ENCODE measurements at places on chromosomes 5 and 9.

DNA sequence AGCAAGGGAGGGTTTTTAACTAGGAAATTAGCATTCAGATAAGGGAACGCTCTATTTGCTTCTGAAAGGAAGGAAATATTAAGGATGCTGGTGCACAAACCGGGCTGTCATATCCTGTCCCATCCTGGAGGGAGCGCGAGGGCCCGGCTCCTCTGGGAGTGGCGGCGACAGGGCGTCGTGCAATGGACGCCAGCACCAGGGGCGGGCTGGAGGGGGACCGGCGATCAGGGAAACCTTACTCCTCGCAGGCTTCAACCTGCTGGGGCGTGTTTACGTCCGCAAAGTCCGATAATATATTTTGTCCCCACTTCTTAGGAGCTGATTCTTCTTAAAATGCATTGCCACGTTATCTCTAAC lies 197.1 kb upstream of the TBCA start:
- no peak for DNase-seq

- DNase-seq, result no peak
Measured at GRCh38 chr5:153147891-153148623, 342.4 kb upstream of the GRIA1 start.

DNA sequence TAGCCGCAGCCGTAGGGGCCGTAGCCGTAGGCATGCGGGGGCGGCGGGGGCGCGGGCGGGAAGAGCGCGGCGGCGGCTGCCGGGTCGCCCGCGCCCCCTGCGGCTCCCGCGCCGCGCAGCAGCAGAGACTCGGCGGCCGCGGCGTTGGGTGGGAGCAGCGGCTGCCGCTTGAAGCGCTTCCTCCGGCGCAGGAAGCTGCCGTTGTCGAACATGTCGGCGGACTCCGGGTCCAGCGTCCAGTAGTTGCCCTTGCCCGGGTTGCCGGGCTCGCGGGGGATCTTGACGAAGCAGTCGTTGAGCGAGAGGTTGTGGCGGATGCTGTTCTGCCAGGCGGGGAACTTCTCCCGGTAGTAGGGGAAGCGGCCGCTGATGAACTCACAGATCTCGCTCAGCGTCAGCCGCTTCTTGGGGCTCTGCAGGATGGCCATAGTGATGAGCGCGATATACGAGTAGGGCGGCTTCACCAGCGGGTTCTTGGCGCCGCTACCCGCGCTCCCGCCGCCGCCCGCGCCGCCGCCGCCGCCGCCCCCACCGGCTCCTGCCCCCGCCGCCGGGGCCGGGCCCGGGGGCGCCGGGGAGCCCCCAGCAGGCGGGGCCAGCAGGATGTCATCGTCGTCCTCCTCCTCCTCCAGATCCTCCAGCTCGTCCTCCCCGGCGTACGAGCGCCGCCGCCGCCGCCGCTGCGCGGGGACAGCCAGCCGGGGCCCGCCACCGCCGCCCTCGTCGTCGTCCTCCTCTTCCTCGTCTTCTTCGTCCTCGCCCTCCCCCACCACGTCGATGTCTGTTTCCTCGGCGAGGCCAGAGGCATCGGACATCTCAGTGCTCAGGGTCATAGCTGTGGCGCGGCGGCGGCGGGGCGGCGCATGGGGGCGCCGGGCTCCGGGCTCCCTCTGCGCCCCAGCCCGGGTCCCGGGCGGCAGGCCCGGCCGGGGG lies 781 bp downstream of the FOXD1 start:
- DNase-seq, result peak; percentile 80

- peak; percentile 72 for DNase-seq
Measured at GRCh38 chr5:177389241-177390169, 5.3 kb downstream of the SLC34A1 start.

GRCh38 chr5:119353213-119353612 lies 2.6 kb upstream of the TNFAIP8 start:
- DNase-seq, result no peak

- DNase-seq, result no peak
Measured at GRCh38 chr5:63860379-63860778, 101.9 kb downstream of the HTR1A start.

DNA sequence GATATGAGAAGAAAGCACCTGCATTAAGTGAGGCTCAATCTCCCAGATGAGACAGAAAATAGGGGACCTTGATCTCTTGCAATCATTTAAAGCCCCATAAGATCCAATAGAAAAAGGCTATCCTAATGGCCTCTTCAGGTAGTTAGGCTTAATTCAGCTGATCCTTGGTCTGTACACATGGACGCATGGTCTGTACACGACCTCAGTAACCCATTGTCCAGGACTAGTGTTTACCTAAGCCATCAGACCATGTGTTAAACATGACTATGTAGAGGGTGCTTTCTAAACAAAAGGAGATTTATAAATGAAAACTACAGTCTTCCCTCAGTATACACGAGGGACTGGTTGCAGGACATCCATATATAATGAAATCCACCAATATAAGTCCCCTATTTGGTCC lies 7.5 kb downstream of the MARCHF3 start:
- no peak for DNase-seq

Measured in activated CD8-positive, alpha-beta memory T cell treated with anti-CD3 and anti-CD28 coated beads for 24 hours (primary cell).